ENCODE measurements at places on chromosomes 1 and 21.

DNA sequence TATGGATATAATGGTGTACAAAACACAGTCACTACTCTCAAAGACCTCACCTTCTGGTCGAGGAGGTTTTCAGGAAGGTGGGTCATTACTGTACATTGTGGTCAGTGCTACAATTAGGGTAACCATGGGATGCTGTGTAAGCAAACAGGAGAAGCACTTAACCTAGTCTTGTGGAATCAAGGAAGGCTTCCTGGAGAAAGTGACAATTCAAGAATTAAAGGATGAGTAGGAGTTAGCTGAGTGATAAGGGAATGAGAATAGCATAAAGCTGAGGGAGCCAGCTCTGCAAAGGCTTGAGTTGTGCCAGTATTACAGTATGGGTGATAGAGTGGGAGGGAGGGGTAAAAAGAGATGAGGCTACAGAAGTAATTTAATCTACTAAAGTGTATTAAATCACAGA lies 17.2 kb downstream of the NEXN start:
- no peak for DNase-seq

DNA sequence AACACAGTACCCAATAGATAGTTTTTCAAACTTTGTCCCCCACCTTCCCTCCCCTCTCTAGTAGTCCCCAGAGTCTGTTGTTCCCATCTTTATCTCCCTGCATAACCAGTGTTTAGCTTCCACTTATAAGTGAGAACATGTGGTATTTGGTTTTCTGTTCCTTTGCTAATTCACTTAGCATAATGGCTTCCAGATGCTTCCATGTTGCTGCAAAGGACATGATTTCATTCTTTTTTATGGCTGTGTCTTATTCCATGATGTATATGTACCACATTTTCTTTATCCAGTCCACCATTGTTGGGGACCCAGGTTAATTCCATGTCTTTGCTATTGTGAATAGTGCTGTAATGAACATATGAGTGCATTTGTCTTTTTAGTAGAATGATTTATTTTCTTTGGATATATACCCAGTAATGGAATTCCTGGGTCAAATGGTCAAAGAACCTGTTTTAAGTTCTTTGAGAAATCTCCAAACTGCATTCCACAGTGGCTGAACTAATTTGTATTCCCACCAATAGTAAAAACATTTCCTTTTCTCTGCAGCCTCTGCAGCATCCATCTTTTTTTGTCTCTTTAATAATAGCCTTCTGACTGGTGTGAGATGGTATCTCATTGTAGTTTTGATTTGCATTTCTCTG lies 126.0 kb downstream of the AK5 start:
- DNase-seq: no peak

GRCh38 chr1:31412732-31413404 lies at the start of gene SERINC2:
TSS of gene SERINC2 (plus strand) at chr1:31413213. CDS start at chr1:31413266, 53 bp downstream.
- no peak for DNase-seq

- DNase-seq: peak; percentile 48
Observed at GRCh38 chr21:43361493-43362296, 65.2 kb downstream of the SIK1 start.

GRCh38 chr1:101964708-101965107 lies 32.0 kb downstream of the OLFM3 start:
- DNase-seq: no peak

- DNase-seq: no peak
Observed at GRCh38 chr1:79827446-79827845, 820.9 kb upstream of the ADGRL4 start.

GRCh38 chr1:189654906-189655305 lies 822.8 kb downstream of the BRINP3 start:
- no peak for DNase-seq

GRCh38 chr1:157219600-157219999 lies 81.4 kb upstream of the ETV3 start:
- DNase-seq: no peak
